GDM1 (cell line): ENCODE measurements at places on chromosomes 11 and 22.

DNA sequence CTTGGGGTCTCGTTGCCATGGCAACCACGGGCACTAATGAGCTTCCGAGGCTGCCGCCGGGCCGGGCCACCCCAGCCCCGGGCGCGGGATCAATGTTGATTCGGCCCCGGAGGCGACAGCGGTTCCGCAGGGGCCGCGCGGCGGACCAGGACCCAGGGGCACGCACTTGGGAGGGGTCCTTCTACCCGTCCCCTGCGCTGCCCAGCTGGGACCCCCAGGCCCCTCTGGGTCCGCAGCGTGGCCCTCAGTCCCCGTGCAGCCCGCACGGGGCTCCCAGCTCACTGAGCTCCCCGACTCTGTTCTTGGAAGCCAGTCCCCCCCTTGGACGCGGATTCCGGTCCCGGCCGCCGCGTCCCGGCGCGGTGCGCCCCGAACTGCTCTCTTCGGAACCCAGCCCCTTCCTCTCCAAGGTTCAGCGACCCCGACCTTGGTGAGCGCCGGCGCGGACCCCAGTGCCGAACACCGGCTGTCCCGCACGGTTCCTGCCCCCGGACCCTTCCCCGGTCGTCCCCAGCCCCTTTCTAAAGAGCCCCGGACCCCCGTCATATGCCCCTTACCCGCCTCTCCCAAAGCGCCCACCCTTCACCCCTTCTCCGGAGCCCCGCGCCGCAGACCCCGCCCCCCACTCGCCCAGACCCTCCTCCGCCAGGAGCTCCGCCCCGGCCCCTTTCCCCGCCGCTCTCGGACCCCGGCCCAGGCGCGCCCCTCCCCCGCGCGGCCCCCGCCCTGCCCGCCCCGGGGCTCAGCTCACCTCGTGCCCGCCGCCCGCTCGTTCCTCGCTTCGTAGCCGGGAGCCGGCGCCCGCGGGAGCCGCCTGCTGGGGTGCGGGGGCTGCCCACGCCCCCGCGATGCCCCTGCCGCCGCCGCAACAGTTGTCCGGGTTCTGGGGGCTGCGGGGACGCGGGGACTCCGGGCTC, 18.3 kb upstream of the SHISAL1 start:
- no peak for DNase-seq

- no peak for DNase-seq
These were observed 239.0 kb downstream of the TENM4 start for GRCh38 chr11:79201677-79202347.

DNA sequence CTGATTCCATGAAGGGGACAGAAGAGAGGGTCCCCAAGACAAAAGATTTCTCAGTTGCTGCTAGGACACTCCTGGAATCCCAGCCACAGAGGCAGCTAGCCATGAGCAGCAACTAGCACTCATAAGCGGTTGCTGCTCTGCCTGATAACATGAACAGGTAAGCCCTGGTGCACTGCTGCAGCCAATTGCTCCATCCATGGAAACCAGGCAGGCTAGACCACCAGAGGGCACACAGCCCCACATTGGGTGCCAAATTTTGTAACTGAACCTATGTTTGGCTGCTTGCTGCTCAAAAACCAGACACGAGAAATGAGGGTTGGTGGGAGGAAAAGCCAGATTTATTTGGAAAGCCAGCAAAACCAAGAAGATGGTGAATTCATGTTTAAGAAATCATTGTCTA, 21.9 kb upstream of the QSER1 start:
- no peak for DNase-seq

DNA sequence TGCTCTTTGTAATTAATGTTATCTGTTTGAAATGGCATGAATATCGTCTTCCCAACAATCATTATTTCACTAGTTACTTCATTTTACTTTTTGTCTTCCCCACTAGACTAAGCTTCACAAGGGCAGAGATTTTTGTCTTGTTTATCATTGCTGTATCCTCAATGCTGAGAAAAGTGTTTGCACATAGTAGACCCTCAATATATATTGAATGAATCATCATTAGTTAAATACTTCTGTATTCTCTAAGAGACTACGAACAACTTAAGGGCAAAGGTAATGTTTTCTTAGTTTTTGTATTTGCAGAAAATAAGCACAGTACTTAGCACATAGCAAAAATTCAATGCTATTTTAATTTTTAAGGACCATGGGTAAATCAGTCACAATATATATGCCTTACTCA, 95.9 kb downstream of the CCDC73 start:
- no peak for DNase-seq

- no peak for DNase-seq
These were observed 55.3 kb downstream of the NFAM1 start for GRCh38 chr22:42376711-42377554.
